ENCODE measurements at places on chromosomes 3 and 15.

GRCh38 chr3:153080778-153081240 lies 81.2 kb upstream of the RAP2B start:
- no peak for DNase-seq

- DNase-seq, result no peak
Measured at GRCh38 chr3:75220932-75221331, 443.2 kb upstream of the FRG2C start.

GRCh38 chr3:17752876-17753631 lies 10.6 kb upstream of the TBC1D5 start:
- no peak for DNase-seq

- no peak for DNase-seq
Measured at GRCh38 chr3:189900578-189900977, 220.1 kb downstream of the P3H2 start.

DNA sequence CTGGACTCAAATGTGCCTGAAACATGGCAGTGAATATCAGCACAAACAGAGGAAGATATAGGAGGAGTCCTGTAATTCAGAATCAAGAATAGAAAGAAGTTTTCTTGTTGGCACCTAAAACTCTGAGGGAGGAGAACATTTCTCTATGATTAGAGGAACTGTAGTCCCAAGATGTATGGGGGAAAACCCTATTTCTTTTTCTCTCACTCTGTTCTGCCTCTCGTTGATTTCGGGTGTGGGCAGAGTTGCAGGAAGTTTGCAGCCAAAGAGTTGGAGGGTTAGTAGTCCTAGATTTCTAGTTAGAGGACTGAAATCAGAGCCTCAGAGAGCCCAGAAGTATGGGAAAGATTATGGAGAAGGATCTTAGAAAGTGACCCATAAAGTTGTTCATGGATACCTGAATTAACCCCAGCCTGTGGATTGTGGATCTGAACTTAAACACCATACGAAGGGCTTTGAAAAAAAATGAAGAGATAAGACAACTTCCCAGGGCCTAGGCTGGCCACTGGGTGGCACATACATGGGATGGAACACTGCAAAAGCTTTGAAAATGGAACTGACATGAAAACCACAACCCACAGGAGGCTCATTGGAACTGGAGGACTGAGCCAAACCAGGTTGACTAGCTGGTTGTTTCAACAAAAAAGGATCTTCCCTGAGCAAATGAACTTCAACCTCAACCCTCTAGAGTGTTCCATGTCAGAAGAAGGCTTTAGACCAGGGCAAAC lies 34.6 kb downstream of the FMN1 start:
- no peak for DNase-seq

- DNase-seq, result no peak
Measured at GRCh38 chr3:58115175-58115574, 95.6 kb downstream of the DNASE1L3 start.

DNA sequence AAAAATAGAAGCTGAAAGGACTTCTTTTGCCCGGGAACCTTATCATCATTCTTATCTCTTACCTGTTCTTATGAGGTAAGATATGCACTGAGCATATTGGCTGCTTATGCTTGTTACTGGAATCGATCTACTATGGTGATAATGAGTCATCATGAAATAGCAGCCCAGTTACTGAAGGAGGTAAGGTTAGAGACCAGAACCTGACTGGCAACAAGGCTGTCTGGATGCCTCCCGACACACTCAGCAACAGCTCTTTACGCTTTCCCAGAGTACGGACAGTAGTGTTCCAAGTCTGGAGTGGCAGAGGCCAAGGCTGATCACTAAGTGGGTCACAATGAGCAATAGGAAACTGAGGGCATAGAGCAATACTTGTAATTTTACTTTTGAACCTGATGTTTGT lies 314.1 kb downstream of the NLGN1 start:
- DNase-seq, result no peak

- DNase-seq, result no peak
Measured at GRCh38 chr3:58355179-58355578, 22.5 kb downstream of the PXK start.

- no peak for DNase-seq
Measured at GRCh38 chr3:170865209-170866094, 4.5 kb downstream of the RPL22L1 start.

DNA sequence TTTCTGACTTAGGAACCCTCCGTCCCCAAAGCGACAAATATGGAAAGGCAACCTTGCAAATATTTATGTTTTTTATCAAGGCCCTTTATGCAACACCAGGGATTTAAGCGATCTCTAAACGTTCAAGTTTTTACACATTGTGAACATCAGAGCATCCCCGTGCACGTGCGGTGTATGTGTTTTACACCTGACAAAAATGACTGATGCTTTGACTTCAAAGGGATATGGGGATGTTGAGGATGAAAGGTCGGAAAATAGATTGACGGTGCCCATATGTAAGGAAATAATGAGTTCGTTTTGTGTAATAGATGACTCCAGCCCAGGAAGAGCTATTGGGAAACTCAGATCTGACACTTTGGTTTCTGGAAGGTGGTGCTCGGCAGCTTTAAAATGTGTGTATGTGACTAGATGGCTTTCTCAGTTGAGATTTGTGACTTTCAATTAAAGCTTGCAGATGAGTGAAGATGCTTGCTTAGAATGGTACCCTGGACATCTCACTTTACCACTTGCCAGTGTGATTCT lies 866 bp downstream of the SLC49A4 start:
- no peak for DNase-seq

Measured in NT2/D1 (cell line).